ENCODE measurements at places on chromosomes 7 and 10.

GRCh38 chr7:93442478-93443224 lies 131.9 kb downstream of the CALCR start:
- DNase-seq: no peak

- no peak for DNase-seq
Measured at GRCh38 chr10:4343873-4344272, 482.1 kb upstream of the AKR1E2 start.

- DNase-seq: no peak
Measured at GRCh38 chr7:45311597-45311996, 154.0 kb downstream of the RAMP3 start.

GRCh38 chr7:129591868-129592267 lies 19.7 kb upstream of the NRF1 start:
- DNase-seq: no peak

- no peak for DNase-seq
Measured at GRCh38 chr7:35726654-35727053, 31.7 kb upstream of the HERPUD2 start.

DNA sequence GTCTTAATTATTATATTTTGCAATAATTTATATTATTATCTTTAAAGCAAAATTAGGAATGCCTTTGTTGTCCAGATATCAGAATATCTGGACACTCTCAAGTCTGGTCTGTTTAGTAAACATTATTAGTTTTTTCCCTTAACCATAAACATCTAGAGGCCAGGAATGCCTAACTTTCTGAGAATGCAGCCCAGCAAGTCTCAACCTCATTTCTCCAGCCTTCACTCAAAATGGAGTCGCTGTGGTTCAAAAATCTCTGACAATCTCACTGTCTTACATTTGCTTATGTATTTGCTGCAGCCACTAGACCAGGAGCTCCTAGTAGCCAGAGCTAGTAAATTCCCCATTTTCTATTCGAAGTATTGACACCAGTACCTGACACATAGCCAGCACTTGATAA lies 49.7 kb upstream of the INHBA start:
- DNase-seq: no peak

DNA sequence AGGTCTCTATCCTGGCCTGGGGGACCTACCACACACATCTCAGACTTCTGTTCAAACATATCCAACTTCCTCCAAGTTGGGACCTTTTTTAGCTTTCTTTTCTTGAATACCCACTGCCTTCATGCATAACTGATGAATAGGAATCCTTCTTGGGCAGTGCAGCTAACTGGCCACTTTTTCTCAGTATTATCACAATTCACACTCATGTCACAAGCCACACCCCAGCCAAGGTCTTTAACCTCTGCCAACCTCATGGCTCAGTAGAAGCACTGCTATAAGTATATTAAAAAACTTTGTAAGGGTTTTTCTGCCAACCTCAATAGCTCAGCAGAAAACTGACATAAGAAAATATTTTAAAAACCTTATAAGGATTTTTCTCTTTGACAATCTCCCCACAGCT lies 44.5 kb downstream of the HHEX start:
- DNase-seq: no peak
